ENCODE measurements at places on chromosomes 7 and 10.

DNA sequence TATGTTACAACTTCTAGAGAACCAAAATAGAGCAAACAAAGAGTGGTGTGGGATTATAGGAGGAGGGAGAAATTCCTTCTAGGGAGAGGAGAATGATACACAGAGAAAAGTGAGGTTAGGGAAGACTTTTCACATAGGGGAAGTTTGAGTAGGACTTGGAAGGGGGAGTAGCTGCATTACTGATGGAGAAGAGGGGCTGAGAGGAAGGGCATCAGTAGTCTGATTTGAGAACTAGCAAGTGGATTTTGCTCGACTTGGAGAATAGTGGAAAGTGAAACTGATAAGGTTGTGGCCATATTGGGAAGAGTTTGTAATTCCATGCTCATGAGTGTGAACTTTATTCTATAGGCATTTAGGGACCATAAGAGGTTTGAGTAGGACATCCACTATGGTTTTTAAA is 6.1 kb downstream of the NRF1 start:
- peak; percentile 28 for DNase-seq

DNA sequence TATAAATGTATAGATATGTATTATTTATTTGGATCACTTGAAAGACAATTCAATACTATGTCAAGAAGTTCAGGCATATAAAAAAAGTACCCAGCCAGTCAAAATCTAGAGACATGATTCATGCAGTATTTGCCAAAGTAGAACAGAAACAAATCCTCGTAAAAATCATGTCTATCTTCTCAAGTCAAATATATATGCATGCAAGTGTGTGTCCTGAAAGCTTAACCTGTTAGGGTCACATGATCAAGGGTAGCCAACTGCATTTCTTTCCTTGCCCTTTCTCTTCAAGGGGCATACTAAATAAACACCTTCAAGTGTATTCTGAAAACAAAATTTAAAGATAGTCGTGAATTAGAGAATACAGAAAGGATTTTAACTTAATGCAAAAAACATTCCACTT is 107.0 kb downstream of the HIBADH start:
- DNase-seq: no peak

DNA sequence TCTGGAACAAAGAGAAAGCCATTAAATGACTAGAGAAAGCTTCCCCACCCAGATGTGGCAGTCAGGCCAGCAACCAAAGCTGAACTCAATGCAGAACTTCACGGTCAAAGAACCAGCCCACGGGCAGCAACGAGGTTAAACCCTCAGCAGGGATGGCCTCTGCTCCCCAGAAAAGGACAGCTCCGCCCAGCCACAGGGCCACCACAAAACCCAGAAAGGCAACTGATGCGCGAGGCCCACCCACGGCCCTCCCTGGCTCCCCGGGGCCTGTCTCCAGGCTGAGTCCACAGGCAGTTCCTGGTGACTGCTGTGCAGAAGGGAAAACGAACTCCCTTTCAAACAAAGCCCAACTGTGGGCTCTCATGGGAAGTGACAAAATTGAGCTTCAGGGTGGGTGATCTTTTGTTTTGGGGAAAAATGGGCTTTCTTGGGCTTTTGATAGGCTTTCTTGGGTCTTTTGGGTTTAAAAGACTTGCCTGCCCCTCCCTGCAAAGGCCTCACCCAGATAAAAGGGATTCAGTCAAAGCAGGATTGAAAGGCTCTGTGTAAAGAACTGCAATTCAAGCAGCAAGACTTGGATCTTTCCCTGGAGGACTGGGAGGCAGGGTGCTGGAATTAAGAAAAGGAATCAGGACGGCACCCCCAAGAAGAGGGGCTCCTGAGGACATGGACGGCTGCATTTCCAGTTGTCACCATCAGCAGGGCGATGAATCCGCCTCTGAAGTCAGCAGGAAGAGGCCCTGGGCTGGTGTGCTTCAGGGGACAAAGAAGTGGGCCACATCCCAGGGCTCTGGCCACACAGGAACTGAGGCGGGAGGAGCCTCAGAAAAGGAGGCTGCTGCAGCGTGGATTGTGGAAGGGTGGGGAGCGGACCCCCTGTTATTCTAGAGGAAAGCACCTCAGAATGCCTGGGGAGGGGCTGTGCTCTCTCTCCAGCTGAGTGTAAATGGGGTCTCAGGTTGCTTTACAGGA is 209.9 kb downstream of the USP6NL start:
- DNase-seq: no peak

DNA sequence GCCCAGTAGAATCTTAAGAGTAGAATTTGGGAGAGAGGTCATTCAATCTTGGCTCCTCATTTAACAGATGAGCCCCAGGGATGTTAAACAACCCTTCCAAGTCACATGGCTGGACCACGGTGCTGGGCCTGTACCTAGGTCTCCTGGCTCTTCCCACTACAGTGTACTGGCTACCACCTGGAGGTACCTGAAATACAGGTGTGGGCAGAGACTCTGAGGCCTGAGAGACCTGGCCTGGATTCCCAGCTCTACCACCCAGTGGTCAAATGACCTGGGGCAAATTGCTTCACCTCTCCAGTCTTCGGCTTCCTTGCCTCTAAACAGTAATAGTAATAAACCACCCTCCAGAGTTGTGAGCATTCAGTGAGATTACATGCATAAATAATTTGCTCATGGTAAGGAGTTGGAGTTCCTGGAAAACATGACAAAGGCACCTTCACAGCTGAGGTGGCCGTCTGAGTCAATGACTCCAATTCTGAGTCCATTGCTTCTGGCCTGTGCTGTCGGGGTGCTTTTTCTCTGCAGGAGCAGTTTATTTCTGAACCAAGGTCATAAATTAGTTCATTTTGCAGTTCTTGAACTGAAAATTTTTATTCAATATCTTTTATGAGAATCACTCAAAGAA is 2.7 kb downstream of the GOT1 start:
- no peak for DNase-seq

DNA sequence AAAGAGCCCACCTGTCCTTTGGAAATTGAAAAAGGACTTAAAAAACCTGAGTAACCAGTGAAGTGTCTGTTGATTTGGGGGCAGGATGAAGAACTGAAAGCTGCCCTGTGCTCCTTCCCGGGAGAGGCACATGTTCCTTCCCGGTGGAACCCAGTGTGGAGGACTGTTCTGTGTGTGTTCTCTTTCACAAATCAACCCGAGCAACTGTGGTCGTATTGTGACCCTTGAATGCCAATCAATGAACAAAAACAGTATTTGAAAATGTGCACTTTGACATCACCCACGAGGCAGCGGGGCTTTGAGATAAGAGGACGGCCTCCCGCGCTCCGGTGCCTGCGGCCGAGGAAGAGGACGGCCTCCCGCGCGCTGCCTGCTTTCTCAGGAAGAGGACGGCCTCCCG is 139.0 kb downstream of the VIPR2 start:
- DNase-seq: no peak

DNA sequence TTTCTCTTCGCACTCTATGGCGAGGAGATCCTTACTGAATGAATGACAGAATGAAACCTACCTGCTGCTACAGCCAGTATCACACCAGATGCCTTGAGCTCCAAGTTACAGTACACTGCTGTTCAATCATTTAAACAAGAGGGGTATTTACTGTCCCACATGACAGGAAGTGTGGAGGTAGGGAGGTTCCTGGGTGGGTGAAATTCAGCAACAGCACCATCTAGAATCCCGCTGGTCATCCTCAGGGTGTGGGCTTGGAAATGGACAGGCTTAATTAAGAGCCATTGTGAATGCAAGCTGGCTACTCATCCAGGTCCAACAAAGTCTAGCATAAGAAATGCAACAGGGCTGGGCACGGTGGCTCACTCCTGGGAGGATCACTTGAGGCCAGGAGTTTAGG is 14.7 kb downstream of the CYTH3 start:
- DNase-seq: peak; percentile 12

DNA sequence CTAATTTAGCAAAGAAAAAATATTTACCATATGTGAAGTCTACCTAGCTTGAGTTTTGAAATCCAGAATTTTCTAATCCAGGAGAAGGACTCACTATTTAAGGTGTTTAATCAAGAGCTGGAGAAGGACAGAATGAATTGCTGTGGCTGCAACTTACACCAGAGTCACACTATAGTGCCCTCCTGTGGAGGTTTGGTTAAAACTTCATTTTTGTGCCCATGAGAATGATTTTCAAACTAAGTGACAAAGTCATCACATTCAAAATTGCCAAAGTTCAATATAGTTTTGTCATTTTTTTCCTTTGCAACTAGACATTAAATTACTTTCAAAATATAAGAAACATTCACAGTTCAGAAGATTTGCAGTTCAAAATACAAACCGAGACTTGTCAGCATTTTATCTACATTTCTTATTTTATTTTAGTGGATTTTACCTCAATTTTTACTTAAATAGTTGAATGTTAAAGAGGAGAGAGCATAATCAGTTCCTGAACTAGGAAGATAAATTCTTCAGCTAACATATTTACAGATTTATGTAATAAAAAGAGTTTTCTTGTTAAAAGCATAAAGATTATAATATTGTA is 70.7 kb downstream of the CABCOCO1 start:
- DNase-seq: peak; percentile 59

DNA sequence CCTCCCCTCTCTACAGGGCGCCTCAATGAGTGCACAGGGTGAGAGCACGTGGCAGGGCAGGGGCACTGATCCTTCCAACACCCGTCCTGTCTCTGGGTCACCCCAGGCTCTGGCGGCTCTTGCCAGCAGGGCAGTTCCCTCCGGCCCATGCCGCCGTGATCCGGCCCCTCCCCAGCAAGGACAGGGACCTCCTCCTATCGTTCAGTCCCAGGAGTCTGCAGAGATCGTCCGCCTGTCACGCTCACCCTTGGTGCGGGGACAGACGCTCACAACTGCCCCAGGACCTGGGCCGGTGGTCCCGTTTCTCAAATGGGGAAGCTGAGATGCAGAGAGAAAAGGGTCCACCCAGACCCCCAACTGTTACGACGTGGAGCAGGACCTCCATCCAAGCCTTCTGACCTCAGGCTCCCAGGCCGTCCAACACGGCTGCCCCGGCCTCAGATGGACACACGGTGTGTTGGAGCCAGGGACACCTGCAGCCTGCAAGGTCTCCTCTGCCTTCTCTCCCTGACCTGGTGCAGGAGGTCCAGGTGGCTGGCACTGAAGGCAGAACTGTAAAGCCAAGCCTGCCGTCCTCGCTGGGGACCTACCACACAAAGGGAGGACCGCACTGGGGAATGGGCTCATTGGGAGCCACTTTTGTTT is 248.9 kb downstream of the ELFN1 start:
- DNase-seq: no peak

All from suppressor macrophage treated with lipopolysaccharide for 1 hour (primary cell).